ENCODE measurements at places on chromosomes 3 and 15.

- no peak for DNase-seq
These were observed 580.4 kb downstream of the CADM2 start for GRCh38 chr3:85539232-85539631.

DNA sequence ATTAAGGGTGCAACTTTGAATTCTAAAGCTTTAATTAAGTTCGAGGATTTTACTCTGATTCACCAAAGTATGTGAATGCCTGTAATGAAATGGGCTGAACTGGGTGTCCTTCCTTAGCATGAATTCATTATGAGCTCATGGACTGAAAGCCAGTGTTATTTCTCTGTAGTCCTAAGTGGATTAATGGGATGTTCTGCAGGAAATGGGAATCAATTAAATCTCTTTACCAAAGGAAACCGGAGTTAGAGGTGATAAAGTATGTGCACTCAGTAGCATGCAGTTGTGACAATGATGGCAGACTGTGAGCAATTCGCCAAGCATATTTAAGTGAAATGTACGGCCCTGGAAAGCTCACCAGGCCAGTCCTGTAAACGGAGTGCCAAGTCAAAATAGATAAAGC, 138.7 kb downstream of the CHL1 start:
- no peak for DNase-seq

DNA sequence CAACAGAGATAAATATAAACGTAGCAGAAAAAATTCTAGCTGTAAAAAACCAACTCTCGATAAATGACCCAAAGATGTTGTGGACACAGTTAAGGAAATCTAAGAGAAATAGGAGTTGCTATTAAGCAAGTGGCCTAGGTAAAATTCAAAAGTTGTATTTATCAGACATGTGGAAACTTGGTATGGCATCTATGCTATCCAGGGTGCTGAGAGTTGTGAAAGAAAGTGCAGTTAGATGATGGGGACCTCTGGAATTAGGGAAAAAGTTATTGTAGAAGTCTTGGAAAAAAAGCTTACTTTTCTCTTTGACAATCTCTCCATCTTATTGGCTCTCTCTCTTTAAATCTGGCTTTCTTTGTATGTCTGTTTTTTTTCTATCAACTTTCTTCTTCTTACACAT, 1090.9 kb downstream of the TBL1XR1 start:
- no peak for DNase-seq

DNA sequence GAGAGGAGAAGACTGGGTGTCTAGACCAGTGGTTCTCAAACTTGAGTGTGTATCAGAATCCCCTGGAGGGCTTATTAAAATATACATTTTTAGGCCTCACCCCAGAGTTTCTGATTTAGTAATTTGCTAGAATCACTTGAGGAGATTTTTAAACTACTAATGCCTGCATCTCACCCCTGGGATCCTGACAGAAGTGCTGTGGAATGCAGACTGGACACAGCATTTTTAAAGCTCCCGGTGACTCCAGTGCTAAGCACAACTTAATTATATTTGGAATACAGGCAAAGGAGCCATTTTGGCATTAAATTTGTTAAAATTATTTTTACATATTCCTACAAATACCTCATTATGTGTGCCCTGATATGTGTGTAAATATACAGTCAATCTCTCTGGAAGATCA, 26.7 kb upstream of the COL6A6 start:
- DNase-seq, result no peak

- no peak for DNase-seq
These were observed 556.9 kb upstream of the CFAP20DC start for GRCh38 chr3:59606638-59607266.

DNA sequence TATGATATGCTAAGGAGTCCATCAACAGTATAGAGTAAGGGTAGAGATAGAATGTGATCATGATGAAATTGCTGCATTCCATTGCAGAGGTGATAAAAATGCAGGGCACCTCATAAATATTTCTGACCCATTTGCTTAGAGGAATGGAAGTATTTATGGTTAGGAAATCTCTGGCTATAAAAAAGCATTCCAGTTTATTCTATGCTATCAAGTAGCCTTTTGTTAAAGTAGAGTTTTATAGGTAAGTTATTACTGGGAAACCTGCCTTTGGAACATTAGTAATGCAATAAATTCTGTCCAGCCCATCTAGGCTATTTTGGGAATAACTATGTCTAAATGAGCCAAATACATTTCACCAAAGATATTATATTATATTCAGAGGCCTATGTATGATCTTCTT, 19.8 kb upstream of the STRIT1 start:
- no peak for DNase-seq

DNA sequence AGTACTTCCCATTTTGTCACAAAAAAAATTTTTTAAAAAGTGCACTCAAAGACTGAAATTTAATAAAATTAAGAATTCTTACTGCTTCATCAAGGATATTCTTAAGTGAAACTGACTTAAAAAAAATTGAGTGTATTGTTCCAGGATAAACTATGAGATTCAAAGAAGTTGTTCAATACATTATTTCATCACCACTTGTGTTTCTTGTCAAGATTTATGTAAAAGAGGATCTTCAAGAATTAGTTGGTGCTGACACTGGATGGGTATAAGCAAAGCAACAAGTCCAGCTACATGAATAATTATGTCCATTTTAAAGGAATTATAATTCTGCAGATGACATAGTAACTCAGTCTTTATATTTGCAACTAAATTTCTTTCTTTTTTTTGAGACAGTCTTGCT, 4.3 kb upstream of the AP4E1 start:
- DNase-seq, result no peak

- DNase-seq, result peak; percentile 91
These were observed at the start of gene CTSH for GRCh38 chr15:78944669-78945407. TSS of gene CTSH (minus strand) at chr15:78945046. CDS start at chr15:78944981, 65 bp downstream.
